NCI-H187 treated with DMSO at 0.1 percent for 48 hours (cell line): ENCODE measurements at places on chromosomes 12 and 14.
A peak's percentile ranks its signal among the peaks of the same experiment; 100 is the strongest.

GRCh38 chr12:65696227-65696626 is 128.1 kb upstream of the HMGA2 start:
- no peak for DNase-seq

GRCh38 chr14:103597623-103598377 is 31.2 kb upstream of the KLC1 start:
- DNase-seq: no peak

GRCh38 chr14:102063808-102064429 is 22.9 kb downstream of the HSP90AA1 start:
- DNase-seq: no peak

GRCh38 chr12:32895688-32896431 is 717 bp downstream of the PKP2 start:
- DNase-seq: no peak

DNA sequence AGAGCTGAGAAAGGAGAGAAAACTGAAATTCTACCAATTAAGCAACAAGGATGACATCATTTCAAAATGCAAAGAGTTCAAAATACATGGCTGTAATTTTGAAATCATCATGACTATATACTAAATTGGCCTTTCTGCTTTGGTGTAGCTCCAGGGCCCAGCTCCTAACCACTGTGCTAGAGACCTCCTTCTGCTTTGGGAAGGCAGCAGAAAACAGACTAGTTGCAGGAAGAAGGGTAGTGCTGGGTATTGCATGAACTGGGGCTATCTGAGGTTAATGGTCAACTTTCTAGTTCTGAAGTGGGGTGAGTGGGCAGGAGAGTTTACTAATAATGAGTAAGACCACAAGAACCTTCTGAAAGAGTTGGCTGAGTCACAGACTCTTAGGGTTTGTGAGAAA is 66.2 kb downstream of the PTGER2 start:
- no peak for DNase-seq

GRCh38 chr14:58082491-58083098 is 69.4 kb downstream of the ARMH4 start:
- no peak for DNase-seq

DNA sequence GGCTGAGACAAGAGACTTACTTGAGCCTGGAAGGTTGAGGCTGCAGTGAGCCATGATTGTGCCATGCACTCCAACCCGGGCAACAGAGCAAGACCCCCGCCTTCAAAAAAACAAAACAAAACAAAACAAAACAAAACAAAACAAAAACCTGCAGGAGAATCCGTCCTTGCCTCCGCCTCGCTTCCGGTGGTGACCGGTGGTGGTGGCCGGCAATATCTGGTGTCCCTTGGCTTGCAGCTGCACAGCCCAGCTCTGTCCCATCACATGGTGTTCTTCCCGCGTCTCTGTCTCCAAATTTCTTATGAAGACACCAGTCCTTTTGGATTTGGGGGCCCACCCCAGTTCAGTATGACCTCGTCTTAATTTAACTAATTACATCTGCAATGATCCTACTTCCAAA is 10.0 kb downstream of the SMIM41 start:
- DNase-seq: no peak

- no peak for DNase-seq
These were observed 266.9 kb upstream of the ATP2B1 start for GRCh38 chr12:89975574-89975973.

DNA sequence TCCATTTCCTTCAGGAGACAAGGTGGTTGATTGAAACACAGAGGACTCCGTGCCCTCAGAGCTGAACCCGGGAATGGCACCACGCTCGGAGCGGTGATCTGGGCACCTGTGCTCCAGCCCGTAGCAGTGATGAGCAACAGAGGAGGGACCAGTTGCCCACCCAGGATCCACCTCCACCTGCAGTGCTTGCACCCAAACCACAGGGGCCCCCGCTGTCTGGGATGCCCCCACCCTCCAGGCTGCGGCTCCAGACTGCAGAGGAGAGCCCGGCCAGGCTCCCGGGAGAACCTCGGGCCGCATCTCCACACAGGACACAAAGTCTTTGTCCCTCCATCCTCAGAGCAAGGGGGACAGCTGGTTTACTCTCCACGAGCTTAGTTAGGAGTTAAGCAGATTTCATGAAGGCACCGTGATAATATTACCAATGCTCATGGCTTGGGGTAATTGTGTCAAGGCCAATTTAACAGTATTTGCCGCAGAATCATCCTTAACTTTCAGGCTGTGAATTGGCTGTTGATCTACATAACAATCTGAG is 100.6 kb downstream of the TNFAIP2 start:
- no peak for DNase-seq

DNA sequence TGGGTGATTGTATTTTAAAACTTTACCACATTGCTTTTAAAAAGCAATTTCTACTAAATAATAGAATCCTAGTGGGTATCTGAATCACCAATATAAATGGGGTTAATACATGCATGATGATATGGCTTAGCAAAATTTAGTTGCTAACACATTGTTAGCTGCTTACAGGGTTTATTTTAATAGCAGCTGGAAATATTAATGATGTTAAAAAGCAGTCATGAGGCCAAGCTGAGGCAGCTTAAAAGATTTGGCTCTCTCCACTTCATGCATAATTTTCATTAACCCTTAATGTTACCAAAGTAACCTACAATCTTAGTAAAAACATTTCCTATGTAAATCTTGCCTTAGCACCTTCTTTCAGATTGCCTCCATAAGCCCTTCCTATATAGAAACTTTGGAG is 49.2 kb upstream of the CNOT2 start:
- no peak for DNase-seq

DNA sequence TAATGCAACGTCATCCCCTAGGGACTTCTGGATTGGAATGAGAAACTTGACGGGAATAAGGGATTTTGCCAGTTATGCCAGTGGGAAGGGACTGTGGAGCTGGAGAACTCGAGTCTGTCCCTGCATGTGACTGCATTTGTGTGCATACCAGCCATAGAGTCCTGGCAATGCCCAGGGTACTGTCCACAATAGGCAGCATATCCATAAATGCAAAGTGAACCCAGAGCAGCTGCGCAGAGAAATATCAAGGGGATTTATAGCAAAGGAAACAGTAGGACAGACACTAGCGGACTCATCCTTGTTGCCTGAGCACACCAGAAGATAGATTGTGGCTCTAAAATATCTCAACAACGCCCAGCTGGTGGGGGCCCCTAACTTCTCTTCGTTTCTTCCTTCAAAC is 247.1 kb upstream of the SRRM4 start:
- no peak for DNase-seq

- DNase-seq: no peak
These were observed 16.0 kb downstream of the METTL3 start for GRCh38 chr14:21494902-21495762.

GRCh38 chr12:57864442-57865083 is 18.0 kb upstream of the CTDSP2 start:
- no peak for DNase-seq

- DNase-seq: no peak
These were observed 56.4 kb upstream of the GRIP1 start for GRCh38 chr12:66735275-66735674.

DNA sequence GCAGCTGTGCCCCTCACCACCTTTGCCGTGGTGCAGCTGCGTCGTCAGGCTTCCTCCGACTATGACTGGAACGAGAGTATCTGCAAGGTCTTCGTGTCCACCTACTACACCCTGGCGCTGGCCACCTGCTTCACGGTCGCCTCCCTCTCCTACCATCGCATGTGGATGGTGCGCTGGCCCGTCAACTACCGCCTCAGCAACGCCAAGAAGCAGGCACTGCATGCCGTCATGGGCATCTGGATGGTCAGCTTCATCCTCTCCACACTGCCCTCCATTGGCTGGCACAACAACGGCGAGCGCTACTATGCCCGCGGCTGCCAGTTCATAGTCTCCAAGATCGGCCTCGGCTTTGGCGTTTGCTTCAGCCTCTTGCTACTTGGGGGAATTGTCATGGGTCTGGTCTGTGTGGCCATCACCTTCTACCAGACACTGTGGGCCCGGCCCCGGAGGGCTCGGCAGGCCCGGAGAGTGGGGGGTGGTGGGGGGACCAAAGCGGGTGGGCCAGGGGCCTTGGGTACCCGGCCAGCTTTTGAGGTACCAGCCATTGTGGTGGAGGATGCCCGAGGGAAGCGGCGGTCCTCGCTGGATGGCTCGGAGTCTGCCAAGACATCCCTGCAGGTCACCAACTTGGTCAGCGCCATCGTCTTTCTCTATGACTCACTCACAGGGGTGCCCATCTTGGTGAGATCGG is 2.6 kb downstream of the GPR162 start:
- no peak for DNase-seq

- DNase-seq: no peak
These were observed 136.5 kb upstream of the DNM1L start for GRCh38 chr12:32542428-32543229.

GRCh38 chr12:132181570-132182200 is 37.4 kb downstream of the NOC4L start:
- no peak for DNase-seq

- no peak for DNase-seq
These were observed 44.6 kb downstream of the C14orf132 start for GRCh38 chr14:96083667-96084320.

- no peak for DNase-seq
These were observed 16.4 kb upstream of the ARID4A start for GRCh38 chr14:58281969-58282368.

DNA sequence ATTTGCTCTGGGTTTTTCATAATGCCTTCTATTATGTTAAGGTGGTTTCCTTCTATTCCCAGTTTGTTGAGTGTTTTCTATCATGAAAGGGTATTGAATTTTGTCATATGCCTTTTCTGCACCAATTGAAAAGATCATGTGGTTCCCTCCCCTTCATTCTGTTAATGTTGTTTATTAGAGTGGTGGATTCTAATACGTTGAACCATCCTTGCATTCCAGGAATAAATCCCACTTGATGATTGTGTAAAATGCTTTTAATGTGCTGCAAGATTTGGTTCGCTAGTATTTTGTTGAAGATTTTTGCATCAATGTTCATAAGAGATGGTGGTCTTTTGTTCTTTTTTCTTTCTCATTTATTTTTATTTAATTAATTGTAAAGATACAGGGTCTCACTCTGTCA is 55.2 kb downstream of the ATP23 start:
- no peak for DNase-seq

- DNase-seq: no peak
These were observed 90.6 kb downstream of the VCPKMT start for GRCh38 chr14:50025776-50026175.

DNA sequence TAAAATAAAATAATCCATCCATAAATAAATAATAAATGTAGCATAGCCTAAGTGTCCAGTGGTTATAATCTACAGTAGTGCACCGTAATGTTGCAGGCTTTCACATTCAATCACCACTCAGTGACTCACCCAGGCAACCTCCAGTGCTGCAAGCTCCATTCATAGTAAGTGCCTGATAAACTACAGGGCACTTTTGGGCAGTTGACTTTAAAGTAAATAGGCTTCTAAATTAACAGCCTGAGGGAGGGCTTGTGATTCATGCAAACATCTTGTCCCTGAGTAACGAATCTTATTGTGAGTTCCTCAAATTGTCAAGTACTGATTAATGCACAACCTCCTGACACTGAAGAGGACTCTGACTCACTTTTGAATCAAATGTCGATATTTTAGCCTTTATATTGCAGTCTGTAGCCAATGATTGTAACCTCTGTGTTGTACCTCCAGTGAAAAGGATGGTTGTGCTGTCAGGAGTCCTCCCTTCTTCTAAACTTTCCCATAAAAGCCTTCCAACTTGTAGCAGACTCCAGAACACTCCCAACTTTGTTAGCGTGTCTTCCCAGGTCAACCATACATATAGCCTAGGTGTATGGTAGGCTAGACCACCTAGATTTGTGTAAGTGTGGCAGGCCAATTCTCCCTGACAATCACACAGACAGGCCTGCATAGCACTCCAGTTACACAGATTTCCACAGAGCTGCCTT is 55.0 kb upstream of the BICD1 start:
- no peak for DNase-seq

GRCh38 chr14:94462219-94462551 is 9.6 kb upstream of the SERPINA11 start:
- DNase-seq: no peak

DNA sequence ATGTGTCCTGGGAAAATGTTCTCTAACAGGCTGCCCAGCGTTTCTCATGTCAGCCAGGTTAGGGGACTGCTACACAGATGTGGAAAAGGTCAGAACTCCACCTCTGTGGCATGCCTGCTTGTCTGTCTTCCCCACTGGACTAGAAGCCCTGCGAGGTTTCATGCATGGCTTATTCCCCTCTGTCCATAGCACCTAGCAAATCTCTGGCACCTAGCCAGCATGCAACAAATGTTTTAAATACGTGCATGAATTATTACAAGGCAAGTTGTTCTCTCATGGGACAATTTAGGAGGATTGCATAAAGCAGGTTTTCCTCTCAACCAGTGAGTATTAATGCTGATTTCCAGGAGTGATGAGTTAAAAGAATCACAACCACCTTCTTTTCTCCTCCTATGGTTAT is 21.4 kb upstream of the KCNK13 start:
- no peak for DNase-seq

DNA sequence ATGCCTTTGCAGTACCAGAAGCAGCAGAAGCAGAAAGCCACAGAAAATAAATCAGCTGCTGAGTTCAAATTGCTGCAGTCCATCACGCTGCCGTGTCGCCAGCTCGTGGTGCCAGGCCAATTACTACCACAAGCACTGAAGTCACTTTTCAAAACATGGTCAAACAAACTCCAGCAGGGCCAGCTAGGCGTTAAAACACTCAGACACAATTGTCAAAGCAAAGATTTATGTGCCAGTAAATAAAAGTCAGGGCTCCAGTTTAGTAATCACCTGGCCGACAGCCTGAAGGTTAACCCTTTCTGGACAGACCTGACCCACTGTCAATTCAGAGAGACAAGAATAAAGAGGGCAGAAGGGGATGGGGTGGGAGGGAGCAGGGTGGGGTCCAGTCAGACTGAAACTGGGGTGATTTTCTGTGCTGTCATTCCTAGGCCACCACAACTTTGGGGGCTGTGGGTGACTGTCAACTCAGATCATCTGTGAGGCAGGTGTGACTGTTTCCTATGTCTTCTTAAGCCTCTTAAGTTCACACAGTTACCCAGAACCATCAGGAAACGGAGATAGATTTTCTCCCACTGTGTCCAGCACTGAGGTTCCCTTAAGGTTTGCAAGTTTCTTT is 109.8 kb upstream of the FUT8 start:
- DNase-seq: peak; percentile 28

- no peak for DNase-seq
These were observed 1.5 kb downstream of the DIO3 start for GRCh38 chr14:101562659-101563351.

DNA sequence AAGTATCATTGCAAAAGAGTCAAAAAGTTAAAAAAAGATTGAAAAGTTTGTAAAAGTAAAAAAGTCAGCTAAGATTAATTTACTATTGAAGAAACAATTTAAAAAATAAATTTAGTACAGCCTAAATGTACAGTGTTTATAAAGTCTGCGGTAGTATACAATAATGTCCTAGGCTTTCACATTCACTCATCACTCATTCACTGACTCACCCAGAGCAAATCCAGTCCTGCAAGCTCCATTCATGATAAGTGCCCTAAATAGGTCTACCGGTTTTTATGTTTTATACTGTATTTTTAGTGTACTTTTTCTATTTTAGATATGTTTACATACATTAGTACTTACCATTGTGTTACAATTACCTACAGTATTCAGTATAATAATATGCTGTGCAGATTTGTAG is 43.9 kb upstream of the ABCC9 start:
- DNase-seq: no peak
